B cell (primary cell): ENCODE measurements at places on chromosomes 5 and 9. TPM values are rescaled to one million over a fixed set of nuclear protein-coding genes. Genes with fewer than 3 reads are reported as not detected.

- no peak for DNase-seq
- no peaks in the 10 kb centered on the region for H3K4me1 ChIP-seq
- no peaks in the 10 kb centered on the region for H3K27me3 ChIP-seq
- H3K36me3 ChIP-seq, result no peaks in the 10 kb centered on the region
- H3K4me3 ChIP-seq, result no peak overlapping the region
Observed at GRCh38 chr5:138305797-138306196, 25.8 kb downstream of the CDC25C start.

ZNG1A gene
- total RNA-seq, result 57.5 and 59.9 TPM in 2 replicates

LCN9 gene
- total RNA-seq, result not detected in 2 replicates

DNA sequence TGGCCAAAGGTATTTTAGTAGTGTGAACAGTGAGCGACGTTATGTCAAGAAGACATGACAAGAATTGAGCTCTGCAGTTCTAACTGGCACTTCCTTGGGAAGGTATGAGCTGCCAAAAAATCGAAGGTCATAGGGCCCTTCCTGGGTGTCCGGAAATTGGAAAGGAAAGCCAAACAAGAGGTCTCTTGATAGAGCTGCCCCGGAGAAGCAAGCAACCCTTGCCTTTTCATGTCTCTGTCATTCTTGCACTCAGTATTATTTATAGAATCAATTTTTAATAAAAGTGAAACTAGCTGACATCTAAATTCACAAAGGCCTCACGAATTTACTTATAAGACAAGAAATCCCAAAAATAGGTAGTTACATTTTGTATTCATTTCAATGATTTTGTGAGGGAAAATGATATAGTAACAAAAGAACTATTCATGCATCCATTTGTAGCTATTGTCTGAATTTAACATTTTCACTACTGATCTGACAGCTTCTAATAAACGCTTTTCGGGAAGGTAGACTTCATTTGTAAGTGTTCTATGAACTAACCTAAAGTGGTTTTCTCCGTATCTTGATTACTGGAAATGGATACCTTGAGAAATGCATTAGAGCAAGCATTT lies 113.8 kb upstream of the VCAN start:
- no peak overlapping the region for H3K4me3 ChIP-seq
- H3K4me1 ChIP-seq, result no peaks in the 10 kb centered on the region
- DNase-seq, result no peak
- H3K27ac ChIP-seq, result no peak overlapping the region
- H3K27me3 ChIP-seq, result no peaks in the 10 kb centered on the region
- H3K36me3 ChIP-seq, result no peaks in the 10 kb centered on the region

DNA sequence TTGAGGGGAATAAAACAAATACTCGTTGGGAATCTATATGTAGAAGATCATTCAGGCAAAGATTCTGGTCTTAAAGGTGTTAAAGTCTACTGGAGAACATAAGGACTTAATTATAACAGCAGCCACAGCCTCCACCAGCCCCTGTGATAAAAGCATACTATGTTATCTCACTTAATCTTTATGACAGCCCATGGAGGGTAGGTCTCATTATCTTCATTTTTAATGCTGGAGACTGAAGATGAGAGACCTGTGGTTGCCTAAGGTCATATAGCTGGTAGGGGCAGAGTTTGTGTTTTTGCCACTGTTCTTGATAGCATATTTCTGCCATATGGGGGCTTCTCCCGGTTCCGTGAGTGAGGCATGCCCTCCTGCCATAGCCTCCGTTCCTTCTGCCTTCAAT lies 88.7 kb downstream of the TRIO start:
- no peak for DNase-seq
- H3K4me1 ChIP-seq, result no peaks in the 10 kb centered on the region
- H3K27ac ChIP-seq, result no peak overlapping the region
- H3K4me3 ChIP-seq, result no peak overlapping the region

PAEP gene
- not detected in 2 replicates for total RNA-seq

IFNK gene
- not detected in 2 replicates for total RNA-seq

SGCD gene
- not detected in 2 replicates for total RNA-seq

DNA sequence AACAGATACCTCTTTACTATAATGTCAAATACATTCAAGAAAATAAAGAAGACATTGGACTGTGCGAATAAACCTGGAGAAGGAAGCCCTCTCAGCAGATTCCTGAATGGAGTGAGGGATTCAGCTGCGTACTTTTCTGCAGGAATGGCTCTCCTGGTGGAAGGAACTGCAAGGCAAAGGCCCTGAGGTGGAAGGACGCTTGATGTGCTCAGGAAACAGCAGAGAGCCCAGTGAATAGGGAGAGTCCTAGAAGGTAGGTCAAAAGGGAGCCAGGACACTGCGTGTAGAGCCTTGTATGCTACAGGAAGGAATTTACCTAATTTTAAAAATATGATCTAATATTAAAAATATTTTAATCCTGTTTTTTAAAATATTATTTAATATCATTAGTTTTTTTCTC lies 68.5 kb upstream of the TTC23L start:
- H3K4me1 ChIP-seq, result no peaks in the 10 kb centered on the region
- DNase-seq, result no peak
- no peak overlapping the region for H3K27ac ChIP-seq
- no peak overlapping the region for H3K4me3 ChIP-seq
- H3K36me3 ChIP-seq, result no peaks in the 10 kb centered on the region

DNA sequence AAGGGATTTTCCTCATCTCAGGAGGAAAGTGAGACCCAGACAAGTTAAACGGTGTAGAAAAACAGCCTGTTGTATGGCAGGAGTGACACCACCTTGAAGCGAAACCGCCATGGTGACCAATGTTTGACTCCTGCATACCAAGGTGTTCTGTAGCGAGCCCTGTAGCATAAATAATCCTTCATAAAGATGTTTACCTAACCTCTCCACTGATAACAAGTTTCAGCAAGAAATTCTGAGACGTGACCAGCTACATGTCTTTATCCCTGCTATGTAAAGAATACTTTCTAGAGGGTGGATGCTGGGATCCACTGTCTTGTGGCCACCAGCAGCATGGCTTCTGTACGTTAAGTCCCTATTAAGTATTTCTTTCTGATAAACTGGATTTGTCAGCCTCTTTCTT lies 148.1 kb downstream of the MPDZ start:
- no peaks in the 10 kb centered on the region for H3K4me1 ChIP-seq
- H3K27me3 ChIP-seq, result no peaks in the 10 kb centered on the region
- H3K36me3 ChIP-seq, result no peaks in the 10 kb centered on the region

GRCh38 chr9:87014436-87014835 lies 67.1 kb upstream of the GAS1 start:
- no peak overlapping the region for H3K4me3 ChIP-seq
- no peak for DNase-seq
- no peaks in the 10 kb centered on the region for H3K27me3 ChIP-seq
- no peak overlapping the region for H3K27ac ChIP-seq
- no peaks in the 10 kb centered on the region for H3K4me1 ChIP-seq

KLHL3 gene
- total RNA-seq, result 4.5 and 10.4 TPM in 2 replicates

GGTA1 gene
- total RNA-seq, result not detected in 2 replicates

KIAA0825 gene
- 2.7 and 3.0 TPM in 2 replicates for total RNA-seq

DNA sequence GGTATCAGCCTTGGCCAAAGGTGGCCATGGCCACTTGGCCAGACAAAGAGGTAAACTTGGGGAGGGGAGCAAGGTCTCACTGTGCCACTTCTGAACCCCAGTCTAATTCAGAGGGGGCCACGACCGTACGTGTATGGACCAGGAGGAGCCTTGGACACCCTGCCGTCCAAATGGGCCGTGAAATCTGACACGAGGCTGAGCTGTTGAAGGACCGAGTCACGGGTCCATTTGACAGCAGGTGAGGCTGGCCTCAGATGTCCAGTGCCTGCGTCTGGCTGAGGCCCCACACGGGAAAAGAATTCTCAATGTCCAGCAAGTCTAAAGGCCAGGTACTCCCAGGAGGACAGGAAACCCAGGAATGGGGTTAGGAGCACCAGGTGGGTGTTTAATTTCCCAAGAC lies 17.7 kb downstream of the CMBL start:
- no peaks in the 10 kb centered on the region for H3K36me3 ChIP-seq
- H3K27me3 ChIP-seq, result no peaks in the 10 kb centered on the region
- no peak for DNase-seq
- H3K4me1 ChIP-seq, result peaks cover 9% of the 10 kb centered on the region
- H3K4me3 ChIP-seq, result no peak overlapping the region

IL4 gene
- not detected in 2 replicates for total RNA-seq

DNA sequence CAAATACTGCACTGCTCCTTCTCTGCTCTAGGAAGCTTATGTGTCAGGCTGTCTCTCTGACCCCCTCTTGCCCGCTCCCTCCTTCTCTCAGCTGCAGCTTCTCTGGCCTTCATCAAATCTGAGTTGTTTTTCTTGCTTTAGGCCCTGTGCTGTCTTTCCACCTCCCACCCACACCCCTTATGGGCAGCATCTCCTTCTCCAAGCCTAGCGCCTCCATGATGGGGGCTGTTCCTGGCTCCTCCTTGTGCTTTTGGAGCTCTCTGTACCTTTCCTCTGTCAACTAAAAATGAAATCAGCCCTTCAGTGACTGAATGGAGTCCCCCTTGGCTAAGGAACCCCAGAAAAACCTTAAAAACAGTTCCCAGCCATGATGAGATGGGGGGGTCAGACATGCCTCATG lies 6.6 kb upstream of the CFAP157 start:
- no peaks in the 10 kb centered on the region for H3K36me3 ChIP-seq
- no peak overlapping the region for H3K27ac ChIP-seq
- no peaks in the 10 kb centered on the region for H3K27me3 ChIP-seq
- H3K4me1 ChIP-seq, result peaks cover 12% of the 10 kb centered on the region
- no peak overlapping the region for H3K4me3 ChIP-seq

DNA sequence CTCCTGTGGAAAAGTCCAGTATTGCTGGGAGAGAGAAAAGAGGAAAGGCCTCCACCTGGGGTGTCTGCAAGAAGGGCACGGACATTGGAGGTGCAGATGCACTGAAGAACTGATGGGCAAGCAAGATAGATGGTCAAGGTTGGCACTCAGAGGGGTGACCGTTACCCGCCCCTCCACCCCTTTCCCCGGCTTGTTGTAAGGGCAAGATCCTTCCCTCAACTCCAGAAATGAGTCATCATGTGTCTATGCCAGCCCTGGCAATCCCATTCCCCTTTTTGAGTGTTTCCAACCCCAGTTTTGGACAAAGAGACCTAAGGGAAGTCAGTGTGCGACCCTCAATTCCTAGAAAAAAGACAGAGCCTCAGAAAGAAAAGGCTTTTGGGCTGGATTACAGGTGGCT lies 34.9 kb upstream of the ATP6V1G1 start:
- no peak overlapping the region for H3K27ac ChIP-seq
- H3K4me3 ChIP-seq, result no peak overlapping the region
- H3K27me3 ChIP-seq, result no peaks in the 10 kb centered on the region
- DNase-seq, result no peak
- peaks cover 11% of the 10 kb centered on the region for H3K4me1 ChIP-seq
- H3K36me3 ChIP-seq, result no peaks in the 10 kb centered on the region

ACTBL2 gene
- not detected in 2 replicates for total RNA-seq

GPRIN1 gene
- total RNA-seq, result 2.1 and 2.7 TPM in 2 replicates

- H3K27me3 ChIP-seq, result peaks cover 18% of the 10 kb centered on the region
- H3K36me3 ChIP-seq, result no peaks in the 10 kb centered on the region
- peak; percentile 7 for DNase-seq
- H3K27ac ChIP-seq, result no peak overlapping the region
- peak overlapping the region; percentile 33 for H3K4me3 ChIP-seq
Observed at GRCh38 chr9:8857926-8858595, 1058.5 kb upstream of the DMAC1 start.

GRM6 gene
- total RNA-seq, result not detected in 2 replicates

- H3K4me3 ChIP-seq, result no peak overlapping the region
- no peak overlapping the region for H3K27ac ChIP-seq
- no peaks in the 10 kb centered on the region for H3K27me3 ChIP-seq
- no peak for DNase-seq
Observed at GRCh38 chr9:89422151-89422975, 75.5 kb downstream of the SEMA4D start.

GRCh38 chr5:149596712-149597111 lies 15.4 kb downstream of the ARHGEF37 start:
- H3K27ac ChIP-seq, result no peak overlapping the region
- H3K4me3 ChIP-seq, result no peak overlapping the region
- no peaks in the 10 kb centered on the region for H3K27me3 ChIP-seq
- DNase-seq, result no peak
- no peaks in the 10 kb centered on the region for H3K36me3 ChIP-seq

DNA sequence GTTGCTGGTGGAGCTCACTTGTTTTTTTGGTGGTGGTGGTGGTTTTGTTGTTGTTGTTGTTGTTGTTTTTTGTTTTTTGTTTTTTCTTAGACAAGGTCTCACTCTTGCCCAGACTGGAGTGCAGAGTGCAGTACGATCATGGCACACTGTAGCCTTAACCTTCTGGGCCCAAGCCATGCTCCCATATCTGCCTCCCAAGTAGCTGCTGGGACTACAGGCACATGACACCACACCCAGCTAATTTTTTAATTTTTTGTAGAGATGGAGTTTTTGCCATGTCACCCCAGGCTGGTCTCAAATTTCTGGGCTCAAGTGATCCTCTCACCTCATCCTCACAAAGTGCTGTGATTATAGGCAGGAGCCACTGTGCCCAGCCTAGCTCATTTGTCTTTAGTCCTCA lies 53.5 kb downstream of the NUP214 start:
- H3K36me3 ChIP-seq, result peaks cover 1% of the 10 kb centered on the region
- no peak overlapping the region for H3K4me3 ChIP-seq
- DNase-seq, result no peak
- H3K27ac ChIP-seq, result peak overlapping the region; percentile 54
- H3K4me1 ChIP-seq, result peaks cover 36% of the 10 kb centered on the region
- H3K27me3 ChIP-seq, result no peaks in the 10 kb centered on the region

EGFL7 gene
- total RNA-seq, result 0.34 TPM in 1 of 2 replicates, not detected in the other

IL31RA gene
- total RNA-seq, result not detected in 2 replicates

SLC1A3 gene
- 0.37 TPM in 1 of 2 replicates, not detected in the other for total RNA-seq

CYSTM1 gene
- total RNA-seq, result 17.0 and 18.7 TPM in 2 replicates

DNA sequence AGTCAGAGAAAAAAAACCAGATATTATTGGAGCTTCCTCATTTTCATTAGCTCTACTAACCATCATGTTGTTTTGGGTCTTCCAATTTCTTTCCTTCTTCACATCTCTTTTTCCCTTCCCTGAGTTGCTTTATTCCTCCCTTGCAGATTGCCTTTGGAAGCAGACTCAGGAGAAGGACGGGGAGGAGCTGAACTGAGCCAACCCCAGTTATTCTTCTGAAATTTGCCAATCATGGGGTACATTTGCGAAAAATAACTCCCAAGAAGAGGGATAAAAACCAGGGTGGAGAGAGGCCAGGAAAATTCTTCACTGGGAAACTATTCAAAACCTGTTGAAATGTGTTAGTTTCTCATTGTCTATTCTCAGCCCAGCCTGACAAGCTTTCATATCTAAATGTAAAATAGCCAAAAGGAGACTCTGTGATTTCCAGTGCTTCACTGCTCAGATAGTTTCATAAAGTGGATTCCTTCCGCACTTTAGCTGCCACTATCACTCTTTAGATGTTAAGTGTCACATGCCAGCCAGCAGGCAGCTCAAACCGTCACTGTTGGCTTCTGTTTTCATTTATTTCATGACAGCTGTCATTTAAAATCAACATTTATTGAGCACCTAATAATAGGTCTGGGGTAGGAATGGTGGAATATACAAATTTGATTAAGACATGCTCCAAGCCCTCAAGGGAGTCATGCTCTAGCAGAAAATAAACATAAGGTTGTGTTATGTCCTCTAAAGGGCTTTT lies 204.5 kb downstream of the SREK1 start:
- DNase-seq, result no peak
- H3K27ac ChIP-seq, result no peak overlapping the region
- H3K4me3 ChIP-seq, result no peak overlapping the region
- no peaks in the 10 kb centered on the region for H3K36me3 ChIP-seq
